ENCODE measurements at places on chromosomes 7 and 10.

- DNase-seq = no peak
Measured at GRCh38 chr7:137816696-137817320, 30.0 kb downstream of the DGKI start.

DNA sequence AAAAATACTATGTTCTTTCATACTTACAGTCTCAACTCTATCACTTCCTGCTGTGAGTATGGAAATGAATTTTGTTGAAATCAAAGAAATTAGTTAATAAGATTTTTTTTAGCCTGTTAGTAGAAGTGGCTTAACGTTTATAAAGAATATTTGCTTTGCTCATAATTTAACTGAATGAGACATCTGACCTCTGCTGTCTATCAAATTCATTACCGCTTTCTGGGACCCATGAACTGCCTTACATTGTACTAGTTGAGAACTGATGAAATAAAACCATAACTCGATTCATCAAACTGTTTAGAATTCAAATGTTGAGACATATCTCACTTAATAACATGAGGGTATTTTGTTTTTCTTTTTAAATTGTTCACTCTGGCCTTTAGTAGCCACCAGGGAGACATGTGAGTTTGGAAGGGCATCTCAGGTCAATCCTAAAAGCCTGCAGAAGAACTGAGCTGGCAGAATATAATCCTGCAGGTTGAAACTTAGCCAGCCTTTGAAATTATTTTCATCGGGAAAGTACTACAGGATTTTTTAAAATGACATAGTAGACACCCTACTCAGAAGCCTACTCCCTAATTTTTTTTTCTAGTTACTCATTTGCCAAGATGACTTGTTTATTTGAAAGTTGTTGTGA is 78.7 kb downstream of the KIAA1217 start:
- no peak for DNase-seq

- DNase-seq = no peak
Measured at GRCh38 chr7:67209256-67209655, 212.6 kb downstream of the TYW1 start.

DNA sequence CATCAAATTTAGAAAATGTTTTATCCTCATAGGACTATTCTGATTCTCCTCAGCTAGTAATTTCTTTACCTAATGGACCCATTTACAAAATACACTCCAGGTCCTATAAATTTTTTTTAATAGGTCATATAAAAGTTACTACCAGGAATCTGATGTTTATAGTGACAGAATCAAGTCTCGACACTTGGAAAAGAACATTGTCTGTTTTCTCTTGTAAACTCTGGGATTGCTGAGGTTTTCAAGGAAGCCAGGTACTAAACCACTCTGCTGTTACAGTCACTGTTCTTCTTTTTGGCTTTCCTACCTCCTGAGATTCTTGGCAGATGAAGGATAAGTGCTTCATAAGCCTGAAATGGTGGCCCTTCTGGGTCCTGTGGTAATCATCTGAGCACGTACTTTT is 493.1 kb downstream of the AUTS2 start:
- no peak for DNase-seq

DNA sequence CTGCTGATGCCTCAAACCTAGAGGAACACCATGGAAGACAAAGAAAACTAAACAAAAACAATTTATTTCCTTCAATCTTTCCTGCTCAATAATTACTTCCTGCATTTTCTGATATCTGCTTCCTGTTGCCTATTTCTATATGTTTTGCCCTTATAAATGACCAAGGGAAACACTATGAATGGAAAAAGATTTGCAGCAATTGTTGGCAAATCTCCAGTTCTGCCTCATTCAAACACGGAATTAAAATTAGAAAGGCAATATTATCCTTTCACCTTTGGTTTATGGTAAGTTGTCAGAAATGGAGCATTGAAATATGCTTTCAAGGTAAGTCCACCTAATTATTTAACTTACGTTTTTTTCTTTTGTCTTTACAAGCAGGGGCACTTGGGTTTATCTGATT is 552.2 kb upstream of the ANKRD30A start:
- DNase-seq = no peak

DNA sequence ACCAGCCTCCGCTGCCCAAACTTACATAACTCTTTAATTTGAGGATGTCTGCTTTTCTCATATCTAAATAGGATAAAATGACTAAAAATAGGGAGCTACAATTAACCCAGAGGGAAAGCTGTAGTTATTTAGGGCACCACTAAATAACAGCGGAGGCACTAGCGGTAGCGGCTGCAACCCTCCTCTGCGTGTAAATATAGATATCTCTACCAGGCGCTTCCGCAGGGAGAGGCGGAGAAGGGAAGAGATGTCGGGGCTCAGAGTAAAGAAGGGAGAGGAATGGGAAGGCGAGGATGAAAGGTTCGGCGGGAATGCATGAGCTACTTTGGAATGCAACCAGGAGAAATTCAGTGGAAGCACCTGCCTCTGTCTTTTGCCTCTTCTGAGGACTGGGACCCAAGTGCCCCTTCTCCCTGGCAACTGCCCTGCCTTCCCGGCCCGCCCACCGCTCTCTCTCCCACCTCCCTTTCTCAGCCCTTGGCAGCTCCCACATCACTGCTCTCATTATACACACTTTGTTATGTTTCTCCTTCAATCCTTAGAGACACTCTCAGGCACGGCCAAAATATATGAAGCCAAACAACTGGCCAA is 698.3 kb downstream of the PARD3 start:
- no peak for DNase-seq

DNA sequence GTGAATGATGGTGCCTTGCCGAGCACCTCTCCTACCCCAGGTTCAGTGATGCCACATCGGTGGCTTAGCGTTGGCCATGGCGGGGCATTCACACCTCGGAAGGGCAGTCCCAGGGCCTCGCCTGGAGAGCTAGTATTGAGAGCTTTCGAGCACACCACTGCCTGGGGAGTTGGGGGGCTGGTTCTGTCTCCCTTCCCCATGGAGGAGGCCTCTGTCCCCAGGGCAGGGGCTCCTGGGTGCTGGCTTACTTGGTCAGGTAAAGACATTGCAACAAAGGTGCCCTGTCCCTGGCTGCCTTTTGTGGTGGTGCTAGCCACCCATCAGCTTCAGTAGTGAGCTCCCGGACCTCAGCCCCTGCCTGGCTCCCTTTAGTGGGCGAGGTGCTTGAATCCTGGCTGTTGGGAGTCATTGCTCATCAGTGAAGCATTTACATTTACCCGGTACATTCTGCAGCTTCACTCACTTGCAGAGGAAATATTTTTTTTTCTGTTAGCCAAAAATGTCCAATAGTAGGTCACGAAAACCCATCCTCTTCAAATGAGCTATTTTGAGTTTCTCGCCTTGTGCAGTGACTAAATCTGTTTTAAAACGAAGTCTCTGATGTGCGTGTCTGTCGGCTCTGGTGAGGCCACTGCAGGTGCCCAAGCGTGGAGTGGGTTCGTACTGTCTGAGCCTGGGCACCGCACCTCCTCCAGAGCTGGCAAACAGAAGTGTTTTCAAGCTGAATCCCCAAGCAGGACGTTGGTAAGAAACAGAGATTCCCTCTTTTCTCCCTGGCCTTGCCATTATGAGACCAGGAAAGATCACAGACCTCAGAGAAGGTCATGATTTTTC is 95.5 kb downstream of the INPP5A start:
- DNase-seq = no peak

GRCh38 chr10:29033311-29033940 is 255.4 kb upstream of the LYZL1 start:
- no peak for DNase-seq

DNA sequence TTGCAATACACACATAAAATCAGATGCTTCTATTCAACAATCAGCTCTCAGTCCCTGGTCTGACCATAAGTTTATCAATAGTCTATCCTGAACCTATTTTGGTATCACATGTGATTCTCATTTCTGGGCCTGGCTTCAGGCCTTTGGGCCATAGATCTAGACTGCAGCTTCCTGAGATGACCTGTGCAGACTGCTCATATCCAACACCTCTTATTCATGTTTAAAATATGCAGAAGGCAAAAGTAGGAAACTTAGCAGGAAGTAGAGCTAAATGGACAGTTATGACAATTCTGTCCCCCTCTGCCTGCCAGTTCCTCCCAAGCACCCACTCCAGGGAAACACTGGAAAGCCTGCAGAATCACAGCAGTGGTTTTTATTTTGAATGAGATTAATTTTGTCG is 53.3 kb downstream of the C7orf25 start:
- no peak for DNase-seq

DNA sequence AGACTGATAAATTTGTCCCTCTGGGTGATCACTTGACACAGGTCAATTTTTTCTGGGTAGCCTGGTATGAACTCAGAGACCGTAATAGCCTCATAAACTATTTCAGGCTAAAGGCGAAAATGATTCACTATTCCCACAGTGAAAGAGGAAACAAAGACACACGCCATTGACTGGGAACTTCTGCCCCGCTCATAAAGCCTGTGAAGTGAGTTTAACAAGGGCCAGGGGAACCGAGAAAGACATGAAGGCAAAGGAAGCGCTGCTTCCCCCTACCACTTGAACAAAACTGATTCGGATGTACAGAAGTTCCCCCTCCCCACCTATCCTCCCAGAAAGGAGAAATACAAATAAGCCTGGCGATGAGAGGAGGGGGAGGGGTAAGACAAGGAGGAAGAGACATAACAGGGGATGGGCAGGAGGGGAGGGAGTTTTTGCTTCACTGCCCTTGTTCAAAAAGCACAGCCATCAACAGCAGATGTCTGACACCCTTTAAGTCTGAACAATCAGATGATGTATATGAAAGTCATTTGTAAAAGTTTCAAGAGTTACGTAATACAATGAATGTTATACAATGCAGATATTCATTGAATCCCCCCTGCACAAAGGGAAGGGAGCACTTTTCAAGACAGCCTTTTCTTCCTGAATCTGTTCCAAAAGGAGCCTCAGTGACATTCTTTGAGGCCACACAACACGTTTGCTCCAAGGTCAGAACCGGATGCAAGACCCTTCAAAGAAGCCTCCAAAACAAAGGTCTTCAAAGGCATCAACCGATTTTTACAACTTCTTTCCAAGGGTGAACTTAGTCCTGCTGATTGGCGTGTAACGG is 734 bp downstream of the ABCB4 start:
- no peak for DNase-seq

DNA sequence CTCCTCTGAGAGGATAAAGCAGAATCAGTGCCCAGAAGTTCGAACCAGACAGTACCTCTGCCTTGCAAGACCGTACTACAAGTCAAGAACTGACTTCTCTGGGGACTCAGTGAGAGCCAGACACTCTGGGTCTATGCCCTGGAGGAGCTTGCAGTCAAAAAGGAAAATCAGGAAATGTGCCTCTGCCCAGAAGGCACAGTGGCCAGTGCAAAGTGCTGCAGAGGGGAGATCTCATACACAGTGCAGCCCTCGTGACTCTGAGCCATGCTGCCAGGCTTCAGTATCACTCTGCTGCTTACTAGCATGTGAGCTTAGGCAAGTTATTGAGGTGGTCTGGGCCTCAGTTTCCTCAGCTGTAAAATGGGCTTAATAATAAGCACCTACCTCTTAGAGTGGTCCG is 144.0 kb upstream of the NPY start:
- DNase-seq = no peak

Measured in cortex of kidney (tissue), 1 donor.